Hindlimb muscle (tissue), 1 donor: ENCODE measurements at places on chromosomes 11 and 22. TPM values are rescaled to one million over a fixed set of nuclear protein-coding genes. Genes with fewer than 3 reads are reported as not detected.
A peak's percentile ranks its signal among the peaks of the same experiment; 100 is the strongest.

- DNase-seq: no peak
Observed at GRCh38 chr11:3880724-3881123, 25.3 kb downstream of the STIM1 start.

DNA sequence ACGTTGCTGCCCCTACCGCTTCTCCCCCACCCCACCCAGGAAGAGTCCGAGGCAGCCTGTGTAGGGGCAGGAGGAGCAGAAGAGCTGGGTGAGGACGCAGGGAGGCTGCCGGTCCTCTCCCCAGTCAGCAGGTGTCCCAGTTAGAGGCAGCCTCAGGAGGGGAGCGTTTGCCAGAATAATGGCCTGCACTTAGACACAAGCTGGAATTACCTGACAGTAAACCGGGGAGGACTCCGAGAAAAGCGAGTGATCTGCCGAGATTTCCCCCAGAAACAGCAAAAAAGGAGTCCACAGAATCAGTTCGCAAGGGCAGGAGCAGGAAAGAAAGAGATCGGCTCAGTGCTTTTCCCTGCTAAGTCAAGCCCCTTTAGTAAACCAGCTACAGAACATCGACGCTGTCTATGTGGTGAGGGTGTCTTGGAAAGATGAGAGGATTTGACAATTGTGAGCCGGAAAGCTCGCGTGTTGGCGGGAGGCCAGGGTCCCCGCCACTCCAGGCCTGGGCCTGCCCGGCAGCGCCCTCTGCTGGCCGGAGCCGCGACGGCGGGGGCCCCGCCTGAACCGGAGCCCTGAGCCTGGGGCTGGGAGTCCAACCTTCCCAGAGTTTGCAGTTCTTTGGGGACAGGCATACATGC is 17.7 kb upstream of the THRSP start:
- peak; percentile 88 for DNase-seq

DNA sequence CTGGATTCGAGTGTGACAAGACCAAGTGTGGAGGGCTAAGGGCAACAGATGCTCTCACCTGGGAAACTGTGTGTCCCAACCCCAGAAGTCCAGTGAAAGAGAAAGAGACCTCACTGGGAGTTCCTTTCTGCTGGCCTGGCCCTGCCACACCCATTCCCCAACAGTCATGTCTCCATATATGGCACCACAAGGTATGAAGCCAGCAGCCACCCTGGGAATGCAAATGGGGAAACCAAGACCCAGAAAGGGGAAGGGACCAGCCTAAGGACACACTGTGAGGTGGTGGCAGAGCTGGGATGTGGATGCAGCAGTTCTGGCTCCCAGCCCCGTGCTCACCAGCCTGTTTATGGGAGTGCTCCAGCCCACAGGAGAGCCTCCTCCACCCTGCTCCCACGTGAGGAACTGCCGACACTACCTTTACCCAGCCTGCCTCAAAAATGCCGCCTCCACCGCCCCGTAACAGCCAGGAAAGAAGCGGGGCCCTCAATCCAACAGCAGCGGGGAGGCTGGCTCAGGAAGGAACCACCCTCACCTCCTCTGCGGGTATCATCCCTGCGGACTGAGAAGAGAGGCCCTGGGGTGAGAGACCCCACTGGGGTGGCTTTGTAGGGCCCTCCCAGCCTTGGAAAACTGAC is 12.6 kb downstream of the LMO1 start:
- no peak for DNase-seq

- DNase-seq: no peak
Observed at GRCh38 chr22:20937794-20938671, 20.8 kb downstream of the CRKL start.

- DNase-seq: no peak
Observed at GRCh38 chr22:30945653-30946052, 22.9 kb downstream of the MORC2 start.

Gene CYP2D6
- polyA plus RNA-seq: 1.4 TPM

Gene CHRM4
- polyA plus RNA-seq: not detected
